ENCODE measurements at places on chromosomes 7 and 10. TPM values are rescaled to one million over a fixed set of nuclear protein-coding genes. Genes with fewer than 3 reads are reported as not detected.

CYP17A1 gene
- total RNA-seq = not detected

HHEX gene
- total RNA-seq = 5.6 TPM

DNA sequence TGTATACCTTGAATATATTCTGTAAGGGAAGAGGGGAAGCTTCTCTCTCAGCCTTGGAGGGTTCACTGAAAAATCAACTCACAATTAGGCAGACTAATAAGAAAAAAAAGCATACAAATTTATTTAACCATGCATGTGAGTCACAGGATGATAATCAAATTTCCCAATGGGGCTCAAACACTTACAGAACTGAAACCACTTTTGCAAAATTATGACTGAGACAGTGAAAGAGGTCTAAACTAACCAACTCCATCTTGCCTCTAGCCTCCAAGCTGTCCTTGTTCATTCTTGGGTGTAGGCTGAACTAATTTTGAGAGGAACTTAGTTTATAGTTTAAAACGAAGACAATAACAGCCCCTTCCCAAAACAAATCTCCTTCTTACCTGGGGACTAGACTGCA, 618.3 kb upstream of the AUTS2 start:
- no peak overlapping the region for H3K4me3 ChIP-seq
- H3K27me3 ChIP-seq = no peaks in the 10 kb centered on the region
- no peaks in the 10 kb centered on the region for H3K36me3 ChIP-seq
- no peaks in the 10 kb centered on the region for H3K4me1 ChIP-seq
- H3K27ac ChIP-seq = no peak overlapping the region
- DNase-seq = no peak

DNA sequence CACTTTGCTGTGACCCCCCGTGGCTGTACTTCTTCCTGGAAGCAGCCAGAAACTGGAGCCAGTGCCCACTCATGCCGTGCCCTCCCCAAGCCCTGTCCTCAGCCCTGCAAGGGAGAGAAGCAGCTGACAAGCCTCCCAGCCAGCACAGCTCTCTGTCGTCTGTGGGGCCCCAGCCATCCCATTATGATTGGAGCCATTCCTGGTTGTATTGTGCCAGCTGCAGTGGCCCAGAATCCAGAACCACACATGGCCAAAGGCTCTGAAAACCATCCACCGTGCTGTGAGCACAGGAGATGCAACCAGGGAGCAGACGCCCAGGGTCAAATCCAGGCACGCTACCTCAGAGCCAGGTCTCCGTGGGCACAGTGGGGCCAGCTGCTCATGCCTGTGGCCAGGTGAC, 18.7 kb downstream of the GRID2IP start:
- no peak overlapping the region for H3K27ac ChIP-seq
- H3K36me3 ChIP-seq = no peaks in the 10 kb centered on the region
- H3K4me1 ChIP-seq = no peaks in the 10 kb centered on the region
- DNase-seq = no peak

DNA sequence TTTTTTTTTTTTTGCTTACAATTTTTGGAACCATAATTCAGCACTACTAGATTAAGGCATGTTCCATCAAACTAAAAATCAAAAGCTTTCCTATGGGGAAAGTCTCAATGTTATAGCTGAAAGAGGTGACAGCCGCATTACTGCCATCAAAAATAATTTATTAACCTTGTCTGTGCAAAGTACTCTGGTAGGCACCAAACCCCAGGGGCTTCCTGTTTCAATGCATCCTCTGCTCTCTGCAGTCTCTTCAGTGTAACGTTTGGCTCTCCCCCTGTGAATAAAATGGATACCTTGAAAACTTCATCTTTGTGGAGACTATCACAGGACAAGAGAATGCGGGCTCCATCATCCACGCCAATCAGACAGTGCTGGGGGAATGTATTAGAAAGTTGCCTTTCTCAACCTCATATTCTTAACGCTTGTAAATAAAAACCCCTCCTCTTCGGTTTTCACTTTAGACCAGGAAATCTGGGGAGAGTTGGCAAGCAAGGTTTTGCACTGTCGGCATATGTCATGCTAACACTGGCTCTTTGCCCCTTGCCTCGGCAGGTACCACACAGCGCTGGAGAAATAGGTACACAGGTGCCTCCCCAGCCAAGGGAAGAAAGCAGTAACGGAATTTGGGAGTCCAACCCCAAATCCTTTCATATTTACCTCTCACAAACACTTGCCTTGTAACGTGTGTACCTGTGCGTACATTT, 1.6 kb upstream of the NRG3 start:
- H3K4me3 ChIP-seq = no peak overlapping the region
- no peaks in the 10 kb centered on the region for H3K36me3 ChIP-seq
- no peak for DNase-seq

GRCh38 chr10:11472158-11472753, 139.2 kb downstream of the USP6NL start:
- DNase-seq = no peak
- H3K4me1 ChIP-seq = no peaks in the 10 kb centered on the region
- H3K27me3 ChIP-seq = no peaks in the 10 kb centered on the region
- H3K27ac ChIP-seq = no peak overlapping the region

DNA sequence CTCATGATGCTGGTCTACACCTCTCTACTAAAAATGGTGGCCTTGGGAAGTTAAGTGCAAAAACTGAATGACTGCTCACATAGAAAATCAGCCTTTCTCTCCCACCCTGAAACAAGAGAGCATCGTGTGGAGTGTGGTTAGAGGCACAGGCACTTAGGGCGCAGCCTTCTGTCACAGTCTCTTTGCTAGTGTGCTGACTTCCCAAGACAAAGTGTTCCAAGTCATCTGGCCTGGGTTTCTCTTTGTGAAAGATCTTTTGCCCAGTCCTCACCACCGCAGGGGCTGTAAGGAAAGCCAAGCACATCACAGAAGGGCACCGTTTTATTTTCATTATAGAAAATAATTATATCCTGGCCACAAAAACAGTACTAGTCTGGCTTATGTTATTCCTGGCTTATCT, 12.5 kb downstream of the STN1 start:
- no peak for DNase-seq
- no peak overlapping the region for H3K4me3 ChIP-seq
- H3K4me1 ChIP-seq = no peaks in the 10 kb centered on the region
- peak overlapping the region; percentile 56 for H3K27ac ChIP-seq
- H3K36me3 ChIP-seq = no peaks in the 10 kb centered on the region

GRCh38 chr7:129066290-129067131, 11.6 kb upstream of the TNPO3 start:
- DNase-seq = no peak
- no peaks in the 10 kb centered on the region for H3K4me1 ChIP-seq
- H3K27me3 ChIP-seq = no peaks in the 10 kb centered on the region

- H3K27ac ChIP-seq = no peak overlapping the region
- no peaks in the 10 kb centered on the region for H3K27me3 ChIP-seq
- no peaks in the 10 kb centered on the region for H3K36me3 ChIP-seq
- H3K4me1 ChIP-seq = no peaks in the 10 kb centered on the region
- no peak overlapping the region for H3K4me3 ChIP-seq
Observed at GRCh38 chr7:14483663-14484062, 418.9 kb downstream of the DGKB start.

- no peaks in the 10 kb centered on the region for H3K27me3 ChIP-seq
- no peak overlapping the region for H3K27ac ChIP-seq
- no peaks in the 10 kb centered on the region for H3K4me1 ChIP-seq
Observed at GRCh38 chr7:150666412-150666811, 19.1 kb upstream of the GIMAP2 start.

Measured in breast epithelium (tissue), 4 donors.